A549 treated with dexamethasone at 1 μM for 4 hours (cell line): ENCODE measurements at places on chromosomes 3 and 15. TPM values are rescaled to one million over a fixed set of nuclear protein-coding genes. Genes with fewer than 3 reads are reported as not detected.

The CCRL2 gene
- total RNA-seq: 0.08 to 0.11 TPM (median 0.09 TPM) in 4 of 5 replicates, not detected in the other

The OPA1 gene
- total RNA-seq: 28.2 to 38.0 TPM (median 34.6 TPM) in 5 replicates

The TNFAIP8L3 gene
- total RNA-seq: 34.7 to 45.3 TPM (median 41.9 TPM) in 5 replicates

The ATG7 gene
- 13.7 to 18.5 TPM (median 14.7 TPM) in 5 replicates for total RNA-seq

The GOLGA8O gene
- 0.27 to 0.57 TPM (median 0.38 TPM) in 5 replicates for total RNA-seq

The NTRK3 gene
- 16.4 to 27.2 TPM (median 22.9 TPM) in 5 replicates for total RNA-seq

The RHO gene
- total RNA-seq: not detected in 5 replicates

The KIAA1143 gene
- 13.2 to 20.8 TPM (median 20.2 TPM) in 5 replicates for total RNA-seq

The ALDH1L1 gene
- total RNA-seq: 0.12 to 0.22 TPM (median 0.17 TPM) in 5 replicates

The CSPG5 gene
- total RNA-seq: 0.83 to 1.3 TPM (median 1.1 TPM) in 5 replicates

The CNTN6 gene
- not detected in 5 replicates for total RNA-seq

The GOLGB1 gene
- 13.5 to 18.0 TPM (median 15.6 TPM) in 5 replicates for total RNA-seq

The MOBP gene
- 0.03 to 0.15 TPM (median 0.08 TPM) in 5 replicates for total RNA-seq

The SUMF1 gene
- 17.5 to 21.8 TPM (median 19.8 TPM) in 5 replicates for total RNA-seq

The IL17RE gene
- total RNA-seq: 0.88 to 1.7 TPM (median 1.5 TPM) in 5 replicates

The HTR3E gene
- total RNA-seq: not detected in 5 replicates

The FEZF2 gene
- total RNA-seq: not detected in 5 replicates

The PSTPIP1 gene
- 0.21 to 0.43 TPM (median 0.25 TPM) in 5 replicates for total RNA-seq

The ECE2 gene
- total RNA-seq: not detected in 5 replicates

The FILIP1L gene
- total RNA-seq: 0.17 to 0.74 TPM (median 0.26 TPM) in 5 replicates

The RASGRP1 gene
- total RNA-seq: 0.28 to 0.46 TPM (median 0.35 TPM) in 5 replicates

The IL16 gene
- total RNA-seq: 0.18 to 0.29 TPM in 2 of 5 replicates, not detected in the others

The GOLGA8J gene
- not detected in 5 replicates for total RNA-seq

The SOX2 gene
- 0.42 to 0.57 TPM (median 0.46 TPM) in 5 replicates for total RNA-seq

The SSUH2 gene
- total RNA-seq: 0.45 to 1.4 TPM (median 0.82 TPM) in 5 replicates

The CKMT1B gene
- 2.4 to 5.3 TPM (median 3.9 TPM) in 5 replicates for total RNA-seq

The IQCF5 gene
- total RNA-seq: not detected in 5 replicates

The SPINK8 gene
- total RNA-seq: not detected in 5 replicates

The CHRFAM7A gene
- total RNA-seq: 4.9 to 8.2 TPM (median 6.4 TPM) in 5 replicates

The MFAP1 gene
- 25.8 to 27.6 TPM (median 26.3 TPM) in 5 replicates for total RNA-seq

The GPR171 gene
- total RNA-seq: not detected in 5 replicates

The RASGRF1 gene
- 0.19 to 0.34 TPM (median 0.25 TPM) in 5 replicates for total RNA-seq

The CLEC3B gene
- not detected in 5 replicates for total RNA-seq

The DLEC1 gene
- total RNA-seq: 0.04 to 0.05 TPM in 2 of 5 replicates, not detected in the others

The OIP5 gene
- total RNA-seq: 11.3 to 12.7 TPM (median 12.1 TPM) in 5 replicates

The COMMD2 gene
- 30.5 to 36.1 TPM (median 34.4 TPM) in 5 replicates for total RNA-seq

The CFAP44 gene
- 0.76 to 1.7 TPM (median 1.5 TPM) in 5 replicates for total RNA-seq

The DPPA2 gene
- total RNA-seq: 0.06 TPM in 1 of 5 replicates, not detected in the others

The CYP8B1 gene
- not detected in 5 replicates for total RNA-seq

The STX19 gene
- not detected in 5 replicates for total RNA-seq

The CCDC9B gene
- total RNA-seq: 13.0 to 26.8 TPM (median 19.2 TPM) in 5 replicates

The MLF1 gene
- total RNA-seq: 22.4 to 30.6 TPM (median 24.6 TPM) in 5 replicates

The LRRN1 gene
- 0.02 TPM in 1 of 5 replicates, not detected in the others for total RNA-seq

The WNT7A gene
- 0.04 to 0.08 TPM (median 0.06 TPM) in 5 replicates for total RNA-seq

The DCLK3 gene
- total RNA-seq: 0.01 to 0.02 TPM in 2 of 5 replicates, not detected in the others

The P2RY13 gene
- not detected in 5 replicates for total RNA-seq

The SLC24A5 gene
- total RNA-seq: not detected in 5 replicates

The MAGEL2 gene
- total RNA-seq: not detected in 5 replicates

The SKOR1 gene
- total RNA-seq: 0.05 to 0.08 TPM (median 0.06 TPM) in 4 of 5 replicates, not detected in the other

The NME9 gene
- 0.14 TPM in 1 of 5 replicates, not detected in the others for total RNA-seq

The TMEM207 gene
- not detected in 5 replicates for total RNA-seq
